SJSA1 (cell line): ENCODE measurements at places on chromosomes 5 and 9. TPM values are rescaled to one million over a fixed set of nuclear protein-coding genes. Genes with fewer than 3 reads are reported as not detected.

DNA sequence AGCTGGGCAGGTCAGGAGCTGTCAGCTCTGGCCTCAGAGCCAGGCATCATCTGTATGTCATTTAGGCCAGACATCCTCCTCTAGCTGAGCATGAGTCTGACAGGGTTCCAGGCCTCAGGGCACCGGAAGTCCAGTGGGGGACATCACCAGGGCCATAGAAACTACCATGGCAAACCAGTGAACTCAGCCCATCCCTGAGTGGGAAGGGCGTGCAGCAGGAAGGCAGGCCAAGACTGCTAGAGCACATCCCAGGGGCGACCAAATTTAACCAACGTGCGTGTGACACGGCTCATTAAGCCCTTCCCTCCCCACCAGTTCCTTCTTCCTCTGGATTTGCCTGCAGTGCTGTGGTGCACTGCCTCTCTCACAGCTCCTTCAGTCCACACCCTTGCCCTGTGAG is 75.9 kb downstream of the COL27A1 start:
- no peak overlapping the region for H3K27ac ChIP-seq
- no peaks in the 10 kb centered on the region for H3K27me3 ChIP-seq
- H3K4me1 ChIP-seq, result peaks cover 22% of the 10 kb centered on the region
- no peak for DNase-seq
- no peak overlapping the region for H3K4me3 ChIP-seq

DNA sequence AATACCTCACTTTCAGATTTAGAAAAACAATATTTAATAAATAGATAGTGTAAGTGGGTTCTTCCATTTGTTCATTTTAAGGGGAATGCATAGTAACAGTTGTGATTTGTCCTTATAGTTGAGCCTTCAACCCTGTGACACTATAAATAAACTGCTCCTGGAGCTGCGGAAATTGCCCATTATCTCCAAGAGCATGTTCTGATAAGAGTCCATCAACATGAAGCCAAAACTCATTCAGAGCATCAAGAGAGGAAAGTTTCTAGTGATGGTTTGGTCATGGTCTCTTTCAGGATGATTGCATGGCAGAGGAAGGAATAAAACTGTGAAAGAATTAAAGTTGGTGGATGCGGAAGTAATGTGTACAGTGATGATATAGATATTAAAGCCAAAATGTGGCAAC is 772.1 kb upstream of the DMAC1 start:
- DNase-seq, result no peak
- H3K4me3 ChIP-seq, result no peak overlapping the region
- H3K36me3 ChIP-seq, result no peaks in the 10 kb centered on the region
- no peaks in the 10 kb centered on the region for H3K4me1 ChIP-seq
- H3K27me3 ChIP-seq, result no peaks in the 10 kb centered on the region

Gene IFNA13
- total RNA-seq, result not detected in 2 replicates

DNA sequence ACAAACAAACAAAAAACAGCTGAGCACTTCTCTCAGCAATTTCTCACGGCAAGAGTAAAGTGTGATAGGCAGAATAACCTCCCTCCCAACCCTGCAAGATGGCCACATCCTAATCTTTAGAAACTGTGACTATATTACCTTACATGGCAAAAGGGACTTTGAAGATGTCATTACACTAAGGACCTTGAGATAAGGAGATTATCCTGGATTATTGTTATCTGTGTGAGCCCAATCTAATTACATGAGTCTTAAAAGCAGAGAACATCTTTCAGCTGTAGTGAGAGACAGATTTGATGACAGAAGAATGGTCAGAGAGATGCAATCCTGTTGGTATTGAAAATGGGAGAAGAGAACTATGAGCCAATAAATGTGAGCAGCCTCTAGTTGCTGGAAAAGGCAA is 347.9 kb downstream of the CDH9 start:
- DNase-seq, result no peak
- no peak overlapping the region for H3K27ac ChIP-seq
- no peaks in the 10 kb centered on the region for H3K4me1 ChIP-seq
- H3K27me3 ChIP-seq, result no peaks in the 10 kb centered on the region
- no peak overlapping the region for H3K4me3 ChIP-seq

- no peak for DNase-seq
- H3K4me3 ChIP-seq, result no peak overlapping the region
- no peaks in the 10 kb centered on the region for H3K36me3 ChIP-seq
- peaks cover 54% of the 10 kb centered on the region for H3K4me1 ChIP-seq
- no peaks in the 10 kb centered on the region for H3K27me3 ChIP-seq
- no peak overlapping the region for H3K27ac ChIP-seq
Observed at GRCh38 chr9:22210262-22210661, 201.2 kb upstream of the CDKN2B start.

GRCh38 chr5:133389066-133389590 is 223.2 kb downstream of the FSTL4 start:
- peaks cover 54% of the 10 kb centered on the region for H3K27me3 ChIP-seq
- H3K27ac ChIP-seq, result no peak overlapping the region
- H3K36me3 ChIP-seq, result no peaks in the 10 kb centered on the region
- H3K4me3 ChIP-seq, result no peak overlapping the region

DNA sequence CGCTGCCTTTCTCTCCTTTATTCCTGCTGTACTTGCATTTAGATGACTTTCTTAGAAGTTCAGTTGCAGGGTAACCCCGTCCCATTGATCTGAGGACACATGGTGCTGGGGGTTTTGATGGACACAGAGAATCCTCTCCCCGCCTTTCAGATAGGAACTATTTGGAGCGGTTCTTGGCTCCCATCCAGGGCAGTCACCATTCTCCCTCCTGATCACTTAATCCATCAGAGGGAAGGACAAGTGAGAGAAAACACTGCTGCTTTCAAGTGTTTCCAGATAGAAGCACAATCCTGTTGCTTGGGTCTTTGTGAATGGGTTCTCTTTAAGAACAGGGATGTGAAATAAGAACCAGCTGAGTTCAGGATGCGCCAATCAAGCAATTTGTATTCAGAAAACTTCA is 85.2 kb downstream of the IRX1 start:
- no peaks in the 10 kb centered on the region for H3K27me3 ChIP-seq
- no peaks in the 10 kb centered on the region for H3K4me1 ChIP-seq
- DNase-seq, result no peak
- H3K27ac ChIP-seq, result no peak overlapping the region
- no peaks in the 10 kb centered on the region for H3K36me3 ChIP-seq
- H3K4me3 ChIP-seq, result no peak overlapping the region

DNA sequence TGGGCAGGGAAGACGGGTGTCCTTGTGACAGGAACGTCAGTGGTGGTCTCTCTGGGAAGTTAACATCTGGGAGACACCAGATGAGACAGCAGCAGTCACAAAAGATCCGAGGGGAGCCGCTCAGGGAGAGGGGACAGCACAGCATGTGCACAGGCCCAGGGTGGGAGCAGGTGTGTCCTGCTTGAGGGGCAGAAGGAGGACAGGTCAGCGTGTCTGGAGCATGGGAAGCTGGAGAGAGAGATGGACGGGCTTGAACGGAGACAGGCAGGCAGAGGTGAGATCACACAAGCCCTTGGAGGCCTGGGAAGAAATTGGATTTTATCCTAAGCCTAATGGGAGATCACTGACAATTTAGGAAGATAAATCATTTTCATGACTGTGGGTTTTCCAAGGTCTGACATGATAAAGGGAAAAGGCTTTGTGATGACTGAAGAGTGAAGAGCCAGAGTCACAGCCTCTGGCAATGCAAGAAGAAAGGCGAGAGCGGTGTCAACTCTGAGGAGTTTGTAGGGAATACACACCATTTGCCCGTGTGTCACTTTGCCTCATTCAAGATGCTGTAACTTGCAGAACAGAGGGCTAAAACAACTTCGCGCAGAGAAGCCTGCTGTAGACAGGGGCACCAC is 88.3 kb downstream of the FSTL4 start:
- no peak overlapping the region for H3K27ac ChIP-seq
- H3K27me3 ChIP-seq, result peaks cover 3% of the 10 kb centered on the region; the same call in 1 of the 2 replicates
- DNase-seq, result peak; percentile 41
- no peaks in the 10 kb centered on the region for H3K36me3 ChIP-seq

Gene GLDC
- 0.18 TPM in 1 of 2 replicates, not detected in the other for total RNA-seq

DNA sequence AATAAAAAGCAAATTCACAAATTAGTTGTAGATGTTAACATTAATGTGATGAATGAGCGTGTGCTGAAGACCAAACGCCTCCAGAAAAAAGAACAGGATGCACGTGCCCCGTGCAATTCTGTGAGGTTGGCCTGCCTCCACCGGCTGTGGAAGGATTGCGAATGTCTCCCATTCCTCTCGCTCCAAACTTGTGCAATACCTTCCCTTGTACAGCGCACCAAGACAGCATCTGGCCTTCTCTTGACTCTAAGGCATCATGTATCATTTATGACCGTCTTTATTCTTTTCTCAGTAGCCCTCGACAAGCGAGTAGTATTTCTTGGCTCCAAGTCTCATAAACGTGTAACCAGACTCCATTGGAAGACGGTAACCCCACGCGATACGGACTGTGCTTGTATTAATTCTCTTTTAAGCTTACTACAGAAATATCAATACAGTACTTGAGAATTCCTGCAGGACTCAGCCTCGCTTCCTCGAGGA is 1.5 kb upstream of the TESK1 start:
- H3K27ac ChIP-seq, result no peak overlapping the region
- no peaks in the 10 kb centered on the region for H3K27me3 ChIP-seq
- peak overlapping the region; percentile 24 for H3K4me3 ChIP-seq
- DNase-seq, result no peak
- no peaks in the 10 kb centered on the region for H3K36me3 ChIP-seq
- peaks cover 11% of the 10 kb centered on the region for H3K4me1 ChIP-seq

Gene DMXL1
- 25.8 and 26.1 TPM in 2 replicates for total RNA-seq
